ENCODE measurements at places on chromosomes 6 and 20.

- DNase-seq = no peak
Measured at GRCh38 chr6:19472153-19472552, 365.0 kb upstream of the ID4 start.

GRCh38 chr6:119442776-119443184, 93.2 kb upstream of the MAN1A1 start:
- peak; percentile 24 for DNase-seq

- no peak for DNase-seq
Measured at GRCh38 chr20:4465855-4466545, 255.7 kb upstream of the PRND start.

- DNase-seq = no peak
Measured at GRCh38 chr20:62547364-62547763, 71.6 kb upstream of the GATA5 start.

DNA sequence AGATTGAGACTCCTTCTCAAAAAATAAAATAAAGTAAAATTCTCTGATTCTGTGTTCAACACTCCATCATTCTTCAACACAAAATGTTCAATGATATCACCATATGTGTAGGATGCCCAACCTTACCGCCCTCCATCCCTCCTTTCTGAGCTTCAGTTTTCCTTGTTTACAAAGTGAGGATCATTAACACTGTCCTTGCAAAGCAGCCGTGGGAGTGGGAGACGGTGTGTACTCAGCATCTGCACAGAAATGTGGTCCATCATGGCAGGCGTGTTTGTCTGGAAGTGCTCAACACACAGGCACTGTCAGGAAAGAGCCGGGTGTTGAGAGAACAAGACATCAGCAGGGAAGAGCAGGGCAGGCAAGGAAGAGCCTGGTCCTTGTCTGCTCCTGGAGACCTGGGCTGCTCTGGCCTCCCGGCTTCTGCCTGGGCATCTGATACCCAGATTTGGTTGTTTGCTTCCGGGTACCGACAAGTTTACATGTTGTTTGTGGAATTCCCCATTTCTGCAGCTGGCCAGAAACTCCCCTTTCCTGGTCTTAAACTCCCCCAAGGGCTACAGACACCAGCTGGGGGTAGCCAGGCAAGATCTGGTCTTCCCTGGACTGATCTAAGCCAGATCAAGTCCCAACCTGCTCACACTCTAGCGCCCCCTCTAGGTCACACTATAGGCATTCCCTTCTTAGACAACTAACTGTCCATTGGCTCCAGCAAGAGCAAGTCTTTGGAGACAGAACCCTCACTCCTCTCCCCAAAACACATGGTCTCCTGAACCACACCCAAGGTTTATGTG, 26.7 kb upstream of the TTPAL start:
- DNase-seq = peak; percentile 35

DNA sequence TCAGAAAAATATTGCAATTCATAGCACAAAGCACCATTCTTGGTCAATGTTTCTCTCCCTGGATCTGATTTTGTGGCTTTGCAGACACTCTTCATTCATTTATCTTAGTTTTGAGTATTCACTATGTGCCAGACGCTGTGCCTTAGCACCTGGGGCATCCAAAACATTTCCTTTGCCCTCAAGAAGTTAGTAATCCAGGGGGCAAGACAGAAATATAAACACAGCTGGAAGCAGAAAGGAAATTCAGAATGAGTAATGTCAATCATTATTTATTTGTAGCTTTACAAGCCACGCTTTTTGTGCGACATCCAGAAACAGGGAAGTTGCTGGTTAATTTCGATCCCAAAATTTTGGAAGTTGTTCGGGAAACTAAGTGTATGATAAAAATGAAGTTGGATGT, 71.4 kb downstream of the DNAH8 start:
- DNase-seq = no peak

- peak; percentile 58 for DNase-seq
Measured at GRCh38 chr6:44263354-44264100, 1.8 kb downstream of the NFKBIE start.

GRCh38 chr20:46695892-46696291, 6.6 kb upstream of the TP53RK start:
- DNase-seq = no peak

GRCh38 chr6:44227148-44227793, 3.9 kb downstream of the SLC29A1 start:
- no peak for DNase-seq

DNA sequence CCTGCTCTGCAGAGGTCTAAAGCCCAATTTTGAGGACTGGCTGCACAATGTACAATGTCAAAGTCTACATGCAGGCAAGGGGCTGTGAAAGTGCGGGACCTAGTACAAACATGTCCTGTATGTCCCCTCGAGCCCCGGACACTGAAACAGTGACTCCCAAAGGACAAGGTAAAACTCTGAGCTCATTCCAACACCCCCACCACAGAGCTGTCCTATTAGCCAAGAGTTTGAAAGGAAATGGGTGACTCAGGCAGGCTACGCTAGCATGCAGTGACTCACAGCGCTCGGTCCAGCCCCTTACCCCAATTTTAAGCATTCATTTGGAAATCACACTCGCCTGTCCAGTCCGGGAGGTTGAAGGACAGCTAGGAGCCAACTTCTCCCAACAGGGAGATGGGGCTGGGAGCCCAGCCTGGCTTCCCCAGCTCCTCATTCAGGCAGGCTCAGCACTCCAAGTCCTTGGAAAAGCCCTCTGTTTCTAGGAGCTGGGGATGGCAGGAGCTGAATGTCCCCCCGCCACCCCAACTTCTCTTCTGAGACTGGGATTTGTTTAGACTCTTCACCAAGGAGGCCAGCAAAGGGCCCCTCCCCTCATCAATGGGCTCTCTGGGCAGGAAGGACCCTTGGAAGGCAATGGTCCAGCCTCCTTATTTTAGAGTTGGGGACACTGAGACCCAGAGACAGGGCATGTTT, 3.9 kb downstream of the SDC4 start:
- DNase-seq = no peak

DNA sequence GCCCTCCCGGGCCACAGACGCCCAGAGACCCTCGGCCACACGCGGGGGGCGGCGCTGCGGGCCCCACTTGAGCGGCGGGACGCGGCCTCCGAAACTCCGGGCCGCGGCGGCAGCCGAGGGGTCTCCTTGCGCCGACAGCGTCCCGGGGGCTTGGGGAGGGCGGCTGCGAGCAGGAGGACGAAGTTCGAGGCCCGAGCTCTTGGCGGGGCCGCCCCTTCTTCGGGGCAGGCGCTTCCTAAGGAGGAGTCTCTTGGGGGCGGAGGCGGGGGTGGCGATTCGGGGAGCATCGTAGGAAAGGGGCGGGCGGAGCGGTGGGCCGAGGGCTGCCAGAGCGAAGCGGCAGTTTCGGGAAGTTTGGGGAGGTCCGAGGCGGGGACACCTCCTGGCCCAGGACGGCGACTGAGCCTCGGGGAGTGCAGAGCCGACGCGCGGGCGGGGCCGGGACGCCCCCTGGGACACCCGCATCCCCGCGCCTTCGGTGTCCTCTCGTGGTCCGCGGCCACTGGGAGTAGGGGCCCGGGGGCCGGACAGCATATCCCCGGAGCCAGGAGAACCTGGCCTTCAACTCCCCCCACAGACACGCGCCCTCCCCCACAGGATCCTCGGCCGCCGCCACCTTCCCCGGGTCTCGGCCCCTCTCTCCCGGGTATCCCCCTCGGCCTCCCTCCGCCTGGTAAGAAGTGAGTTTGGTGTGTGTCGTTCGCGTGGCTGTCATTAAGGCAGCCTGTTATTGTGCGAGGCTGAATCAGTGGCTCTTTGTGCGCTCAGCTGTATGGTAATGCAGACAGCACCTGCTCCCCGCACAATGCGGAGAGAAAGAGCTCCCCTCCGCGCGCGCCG, 613 bp upstream of the DLL1 start:
- peak; percentile 61 for DNase-seq

- DNase-seq = no peak
Measured at GRCh38 chr20:14566505-14566904, 229.1 kb upstream of the FLRT3 start.

GRCh38 chr6:106381881-106382280, 21.4 kb downstream of the CRYBG1 start:
- no peak for DNase-seq

- DNase-seq = no peak
Measured at GRCh38 chr6:4817551-4817950, 41.3 kb downstream of the CDYL start.

DNA sequence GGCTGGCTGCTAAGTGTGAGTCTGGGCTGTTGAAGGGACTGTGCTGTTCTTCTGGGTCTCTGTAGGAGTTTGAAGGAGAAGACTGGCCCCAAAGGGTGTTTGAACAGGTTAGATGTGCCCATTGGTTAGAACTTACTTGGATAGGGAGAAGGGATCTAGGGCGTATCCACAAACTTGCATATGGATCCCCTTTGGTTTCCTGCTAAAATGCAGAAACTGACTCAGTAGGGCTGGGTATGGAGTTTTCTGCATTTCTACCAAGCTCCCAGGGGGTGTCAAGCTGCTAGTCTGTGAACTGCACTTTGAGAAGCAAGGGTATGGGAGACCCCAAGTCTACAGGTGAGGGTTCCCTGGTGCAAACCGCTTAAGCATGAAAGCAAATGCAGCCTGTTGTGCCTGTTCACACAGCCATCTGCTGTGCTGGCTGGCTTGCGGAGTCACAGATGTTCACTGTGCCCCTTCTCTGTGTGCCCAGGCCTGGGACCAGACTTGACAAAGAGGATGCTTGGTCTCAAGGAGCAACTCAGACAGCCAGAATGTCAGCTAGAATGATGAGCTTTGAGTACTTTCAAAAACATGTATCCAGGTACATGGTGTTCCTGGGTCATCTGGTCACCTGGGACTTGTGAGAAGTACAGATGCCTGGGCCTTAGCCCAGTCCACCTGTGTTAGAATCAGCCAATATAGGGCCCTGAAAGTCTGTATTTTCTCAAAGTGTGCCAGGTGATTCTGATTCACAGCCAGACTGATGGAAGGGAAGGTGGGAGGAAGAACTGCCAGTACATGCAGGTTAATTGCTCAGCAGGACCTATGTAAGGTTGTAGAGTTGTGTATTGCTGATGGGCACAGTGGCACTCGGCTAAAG, 7.4 kb downstream of the PPP1R16B start:
- no peak for DNase-seq

GRCh38 chr6:144007478-144008119, 460 bp downstream of the PLAGL1 start:
- DNase-seq = no peak

DNA sequence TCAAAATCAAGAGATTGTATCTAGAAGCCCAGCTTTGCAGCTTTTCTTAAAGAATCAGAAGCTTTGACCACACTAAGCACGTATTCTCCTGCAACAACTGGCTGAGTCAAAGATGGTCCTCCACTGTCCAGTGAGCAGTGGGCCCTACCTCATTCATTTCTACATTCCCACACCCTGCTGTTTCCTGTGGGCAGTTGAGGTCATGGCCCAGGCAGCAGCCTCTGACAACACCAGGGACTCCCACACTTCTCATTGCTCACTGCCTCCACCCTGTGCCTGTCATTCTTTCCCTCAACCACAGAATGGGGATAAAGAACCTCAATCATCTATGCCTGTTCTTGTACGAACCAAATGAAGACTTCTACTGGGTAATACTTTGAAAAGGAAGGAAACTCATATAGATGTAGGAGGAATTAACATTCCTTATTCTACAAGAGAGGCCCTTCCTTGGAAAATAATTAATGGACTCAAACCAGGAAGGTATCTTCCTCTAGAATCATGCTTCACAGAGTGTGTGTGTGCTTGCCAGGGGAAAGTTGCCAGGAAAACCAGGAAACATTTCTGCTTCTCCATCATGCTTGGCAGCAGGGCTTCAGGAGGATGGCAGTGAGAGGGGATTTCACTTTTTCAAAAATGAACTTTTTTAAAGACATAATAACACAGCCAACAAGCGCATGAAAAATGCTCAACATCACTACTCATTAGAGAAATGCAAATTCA, 191.7 kb upstream of the RIN2 start:
- DNase-seq = no peak

- DNase-seq = no peak
Measured at GRCh38 chr20:8766868-8767390, 302.0 kb upstream of the PLCB4 start.

- no peak for DNase-seq
Measured at GRCh38 chr6:103085801-103086200, 1692.3 kb downstream of the GRIK2 start.

DNA sequence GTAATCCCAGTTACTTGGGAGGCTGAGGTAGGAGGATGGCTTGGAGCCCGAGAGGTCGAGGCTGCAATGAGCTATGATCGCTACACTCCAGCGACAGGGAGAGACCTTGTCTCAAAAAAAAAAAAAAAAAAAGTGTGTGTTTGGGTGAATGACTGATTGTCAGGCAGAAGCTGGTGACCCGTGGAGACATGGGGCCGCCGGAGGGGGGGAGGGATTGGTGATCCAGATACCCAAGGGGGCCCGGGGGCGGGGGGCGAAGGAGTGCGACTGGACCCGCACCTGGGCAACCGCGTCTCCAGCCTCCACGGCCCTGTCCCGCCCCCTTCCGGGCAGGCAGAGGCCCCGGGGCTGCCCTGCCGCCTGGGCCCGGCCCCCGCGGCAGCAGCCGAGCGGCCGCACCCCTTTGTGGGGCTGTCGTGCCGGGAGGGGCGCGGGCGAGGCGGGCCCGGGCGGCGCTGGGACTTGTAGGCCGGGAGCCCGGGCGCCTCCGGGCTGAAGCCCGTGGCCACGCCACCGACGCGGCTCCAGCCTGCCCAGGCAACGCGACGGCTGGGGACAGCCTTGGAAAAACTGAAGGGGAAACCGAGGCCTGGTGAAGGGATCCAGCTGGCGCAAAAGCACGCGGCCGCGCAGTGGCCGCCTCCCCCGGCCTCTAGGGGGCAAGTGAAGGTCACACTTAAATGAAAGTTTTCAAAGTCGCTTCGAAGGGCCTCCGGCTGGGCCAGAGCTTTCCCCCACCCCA, 2.1 kb upstream of the RBM38 start:
- peak; percentile 85 for DNase-seq

DNA sequence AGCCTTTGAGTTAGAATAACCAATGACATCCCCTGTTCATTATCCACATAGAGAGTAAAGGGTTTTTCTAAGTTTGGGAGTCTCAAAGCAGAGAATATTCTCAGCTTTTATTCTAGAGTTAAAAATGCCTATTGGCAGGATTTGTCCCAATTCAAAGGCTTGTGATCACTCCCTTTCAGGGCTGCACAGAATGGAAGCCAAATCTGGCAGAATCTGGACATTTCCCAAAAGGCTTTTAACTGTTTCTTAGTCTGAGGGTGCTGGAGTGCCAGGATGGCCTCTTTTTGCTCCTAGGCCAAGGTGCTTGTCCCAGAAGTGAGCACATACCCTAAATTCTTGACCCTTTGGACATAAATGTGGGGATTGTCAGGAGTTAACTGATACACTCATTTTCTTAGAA, 556.6 kb downstream of the DOK5 start:
- DNase-seq = no peak

- no peak for DNase-seq
Measured at GRCh38 chr6:42774201-42774600, 7.7 kb upstream of the BICRAL start.

- peak; percentile 77 for DNase-seq
Measured at GRCh38 chr20:59752101-59752586, 147.8 kb downstream of the PHACTR3 start.

Measured in GM10248 (cell line).